ENCODE measurements at places on chromosomes 13 and 19.

- no peak for DNase-seq
These were observed 31.1 kb downstream of the DNM2 start for GRCh38 chr19:10748927-10749434.

DNA sequence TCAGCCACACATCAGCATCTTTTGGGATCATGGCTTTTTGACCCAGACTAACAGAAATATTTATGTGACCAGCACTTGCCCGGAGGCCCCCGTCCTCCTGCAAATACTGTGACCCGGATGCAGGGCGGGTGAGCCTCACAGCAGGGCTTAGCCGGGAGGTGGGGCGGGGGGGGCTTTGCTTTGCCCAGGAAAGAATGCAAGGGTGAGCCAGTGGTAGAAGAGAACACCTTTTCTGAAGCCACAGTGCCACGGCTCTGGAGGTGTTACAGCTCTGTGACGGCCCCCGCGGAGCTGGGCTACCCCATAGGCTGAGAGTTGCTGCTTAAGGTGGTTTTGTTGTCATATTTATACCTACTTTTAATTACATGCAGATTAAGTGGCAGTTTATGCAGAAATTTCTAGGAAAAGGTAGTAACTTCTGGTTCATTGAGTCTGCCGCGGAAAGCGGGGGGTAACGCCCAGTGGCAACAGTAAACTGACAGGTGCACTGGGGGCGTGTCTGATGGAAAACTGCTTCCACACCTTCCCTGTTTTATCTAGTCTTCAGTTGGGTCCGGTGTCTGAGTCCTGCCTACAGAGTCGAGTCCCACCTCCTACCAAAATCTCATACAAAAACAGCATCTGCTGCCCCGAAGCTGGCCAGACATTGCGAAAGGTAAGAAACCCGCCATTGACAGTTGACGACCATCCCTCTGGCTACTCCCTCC lies 187.9 kb downstream of the TEX29 start:
- DNase-seq: no peak

GRCh38 chr19:8811315-8812172 lies 20.6 kb downstream of the ZNF558 start:
- no peak for DNase-seq

- peak; percentile 100 for DNase-seq
These were observed at the start of gene TRIM28 for GRCh38 chr19:58543826-58544590. Gene TRIM28 (plus strand): TSS chr19:58544064. CDS start chr19:58544758, 694 bp downstream.

DNA sequence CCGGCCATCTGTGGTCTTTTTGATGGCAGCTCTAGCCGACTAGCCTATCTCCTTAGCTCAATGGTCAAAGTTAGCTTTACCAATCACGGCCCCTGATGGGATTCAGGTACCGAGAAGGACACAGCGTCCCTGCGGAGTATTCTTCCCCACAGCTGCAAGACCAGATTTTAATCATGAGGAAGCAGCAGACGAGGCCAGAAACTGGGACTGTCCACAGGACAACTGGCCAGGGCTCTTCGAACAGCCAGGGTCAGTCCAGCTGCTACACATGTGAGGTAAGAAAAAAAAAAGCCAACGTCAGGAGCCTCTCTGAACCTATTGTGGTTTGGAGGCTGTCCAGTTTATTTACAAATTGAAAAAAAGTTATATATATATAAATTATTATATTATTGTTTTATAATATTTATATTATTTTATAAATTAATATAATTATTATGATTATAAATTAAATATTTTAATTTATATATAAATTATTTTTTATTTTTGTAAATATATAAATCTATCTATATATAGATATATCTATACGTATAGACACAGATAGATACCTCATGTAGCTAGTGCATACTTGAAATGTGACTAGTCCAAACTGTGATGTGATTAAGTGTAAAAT lies 10.8 kb downstream of the RINL start:
- DNase-seq: no peak

DNA sequence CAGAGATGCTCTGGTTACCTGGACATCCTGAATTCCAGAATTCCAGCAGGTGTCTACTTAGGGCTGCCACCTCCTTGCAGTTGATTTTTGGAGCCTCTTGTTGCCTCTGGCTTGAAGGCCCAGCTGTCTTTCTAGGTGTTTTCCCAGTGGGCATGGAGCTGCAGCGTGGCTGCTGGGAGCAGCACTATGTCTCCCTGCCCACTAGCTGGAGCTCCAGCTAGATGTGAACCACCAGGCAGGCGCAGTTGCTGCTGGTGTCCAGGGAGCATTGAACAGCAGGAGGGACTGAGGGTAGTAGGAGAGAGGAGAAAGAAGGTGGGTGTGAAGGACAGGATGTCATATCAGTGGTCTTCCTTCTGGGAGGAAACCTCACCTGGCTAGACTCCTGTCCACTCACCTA lies 9.9 kb upstream of the SELENOW start:
- DNase-seq: no peak

Data from CD4-positive, alpha-beta T cell treated with Interleukin-12 subunit alpha and Interleukin-12 subunit beta, for 1 hour (primary cell).